Activated T-helper 1 cell treated with anti-CD3 and anti-CD28 coated beads, Interleukin-12 subunit alpha, Interleukin-12 subunit beta, Interleukin-2, Interleukin-4 antibody, amounts not matched to agents 30 ng/mL and 10 ng/mL and 1 ng/mL, durations not matched to agents 14 hours and 24 hours and 36 hours (primary cell): ENCODE measurements at places on chromosomes 2 and 18. TPM values are rescaled to one million over a fixed set of nuclear protein-coding genes. Genes with fewer than 3 reads are reported as not detected.

DNA sequence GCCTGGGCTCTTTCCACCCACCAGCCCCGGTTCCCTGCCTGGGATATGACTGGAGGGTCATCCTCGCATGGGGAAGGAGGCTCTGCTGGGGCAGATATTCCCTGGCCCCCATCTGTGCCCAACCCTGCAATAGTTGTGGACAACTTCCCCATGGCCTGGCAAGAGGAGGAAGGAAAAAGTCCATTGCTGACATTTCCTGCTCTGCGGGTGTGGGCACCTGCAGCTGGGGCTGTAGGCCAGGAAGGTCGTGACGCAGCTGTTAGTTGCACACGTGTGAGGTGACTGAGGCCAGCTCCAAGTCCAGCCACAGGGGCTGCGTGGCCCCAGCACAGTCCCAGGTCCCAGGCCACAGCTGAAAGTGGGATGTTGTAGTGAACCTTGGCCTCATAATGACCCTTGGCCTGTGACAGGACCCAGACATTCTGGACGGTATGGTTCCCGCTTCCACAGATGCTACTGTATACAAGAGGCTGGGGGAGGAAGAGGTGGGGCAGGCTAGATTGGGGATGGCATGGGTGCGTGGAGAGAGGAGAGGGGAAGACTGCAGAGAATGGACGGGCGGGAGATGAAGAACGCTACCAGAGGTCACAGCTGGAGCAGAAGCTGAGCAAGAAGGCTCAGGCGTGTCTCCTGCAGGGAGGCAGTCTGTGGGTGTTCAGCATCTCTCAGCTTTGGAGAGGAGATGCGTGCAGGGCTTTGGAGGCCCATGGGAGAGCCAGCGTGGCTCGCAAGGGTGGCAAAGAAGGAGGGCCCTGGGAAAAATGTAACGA is 22.1 kb downstream of the OTOF start:
- no peak for DNase-seq

GRCh38 chr2:176789751-176790150 is 422.8 kb upstream of the HNRNPA3 start:
- DNase-seq: no peak

DNA sequence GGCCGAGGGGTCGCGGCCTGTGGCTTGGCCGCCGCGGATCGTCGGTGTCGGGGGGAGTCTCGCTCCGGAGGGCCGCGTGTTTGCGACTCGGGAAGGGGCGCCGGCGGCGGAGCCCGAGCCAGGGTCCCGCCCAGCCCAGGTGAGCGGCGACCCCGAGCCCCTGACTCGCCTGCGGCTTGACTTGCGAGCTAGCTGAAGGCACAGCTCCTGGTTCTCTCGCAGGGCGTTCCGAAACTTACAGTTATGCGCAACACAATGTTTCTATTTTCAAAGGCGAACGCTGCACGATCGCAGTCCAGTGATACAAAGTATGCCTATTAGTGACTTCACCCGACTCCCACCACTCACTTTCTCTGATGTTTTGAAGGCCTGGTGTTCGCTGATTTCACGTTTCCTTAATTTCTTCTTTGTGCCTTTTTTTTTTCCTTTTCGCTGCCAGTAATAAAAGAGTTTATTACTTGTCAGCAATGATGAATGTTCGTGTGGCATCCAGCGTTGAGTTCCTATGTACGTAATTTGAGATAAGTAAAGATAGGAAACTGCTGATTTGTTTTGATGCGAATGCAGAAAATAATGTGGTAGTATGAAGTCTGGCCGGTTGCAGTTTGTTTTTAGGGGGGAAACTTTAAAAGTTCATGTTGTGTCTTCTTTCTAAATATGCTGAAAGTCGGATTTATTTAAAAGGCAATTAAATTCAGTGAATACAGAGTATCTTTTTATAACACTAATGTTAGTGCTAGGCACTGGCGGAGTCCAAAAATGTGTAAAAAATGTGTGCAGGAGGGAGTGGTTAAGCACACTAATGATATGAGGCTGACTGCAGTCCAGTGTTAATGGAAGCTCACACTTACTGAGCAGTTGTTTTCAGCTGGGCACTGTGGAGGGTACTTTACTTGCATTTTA is 706 bp downstream of the UBXN2A start:
- DNase-seq: no peak

DNA sequence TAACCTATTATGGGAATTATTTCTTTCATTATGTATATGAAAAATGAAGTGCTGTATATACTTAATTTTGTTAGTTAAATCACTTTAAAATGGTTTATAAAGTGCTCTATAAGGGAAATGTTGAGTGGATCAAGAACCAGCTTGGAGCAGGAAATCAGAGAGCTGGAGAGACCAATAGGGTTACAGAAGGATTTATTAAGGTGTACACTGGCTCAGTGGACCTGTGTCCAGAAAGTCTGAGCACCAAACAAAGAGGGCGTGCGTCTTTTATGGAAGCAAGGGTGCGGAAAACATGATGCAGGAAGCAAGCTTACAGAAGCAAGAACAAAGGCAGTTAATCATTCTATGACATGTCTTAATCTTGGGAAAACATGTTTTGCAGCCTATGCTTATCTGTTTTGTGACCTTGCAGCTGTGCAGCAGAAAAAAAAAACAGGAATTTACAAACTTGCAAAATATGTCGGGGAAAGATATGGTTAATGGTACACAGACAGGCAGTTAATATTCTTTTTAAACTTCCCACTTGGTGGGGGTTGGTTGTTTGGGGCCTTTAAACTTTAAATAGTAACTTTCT is 65.2 kb upstream of the SLC35G4 start:
- no peak for DNase-seq

DNA sequence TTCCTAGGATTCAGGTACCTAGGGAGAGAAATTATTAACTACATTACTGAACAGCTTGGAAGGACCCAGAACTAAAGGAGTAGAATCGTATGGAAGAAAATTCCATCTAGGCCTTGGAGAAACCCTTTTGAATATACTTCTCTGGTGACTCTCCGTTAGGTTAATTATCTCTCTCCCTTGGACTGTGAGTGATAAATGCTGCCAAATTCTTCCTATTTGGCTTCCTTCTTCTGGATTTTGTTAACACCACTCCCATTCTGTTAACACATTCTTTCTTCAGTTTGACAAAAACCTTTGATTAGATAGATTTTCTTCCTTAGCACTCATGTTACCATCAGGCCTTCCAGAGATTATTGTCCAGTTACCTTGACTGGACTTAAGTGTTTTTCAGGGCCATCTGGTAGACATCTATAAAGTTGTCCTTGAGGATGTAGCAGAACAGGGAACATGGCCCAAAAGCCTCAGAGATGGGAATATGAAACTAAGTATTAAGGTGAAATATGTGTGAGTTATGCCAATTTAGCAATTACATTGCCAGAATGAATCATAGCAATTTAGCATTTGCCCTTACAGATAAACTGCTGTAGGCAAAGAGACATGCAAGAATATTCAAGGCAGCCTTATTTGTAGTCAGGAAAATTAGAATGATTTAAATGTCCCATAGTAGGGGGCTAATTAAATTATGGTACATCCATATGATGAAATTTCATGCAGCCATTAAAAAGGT is 6.7 kb downstream of the CYP27A1 start:
- DNase-seq: no peak

DNA sequence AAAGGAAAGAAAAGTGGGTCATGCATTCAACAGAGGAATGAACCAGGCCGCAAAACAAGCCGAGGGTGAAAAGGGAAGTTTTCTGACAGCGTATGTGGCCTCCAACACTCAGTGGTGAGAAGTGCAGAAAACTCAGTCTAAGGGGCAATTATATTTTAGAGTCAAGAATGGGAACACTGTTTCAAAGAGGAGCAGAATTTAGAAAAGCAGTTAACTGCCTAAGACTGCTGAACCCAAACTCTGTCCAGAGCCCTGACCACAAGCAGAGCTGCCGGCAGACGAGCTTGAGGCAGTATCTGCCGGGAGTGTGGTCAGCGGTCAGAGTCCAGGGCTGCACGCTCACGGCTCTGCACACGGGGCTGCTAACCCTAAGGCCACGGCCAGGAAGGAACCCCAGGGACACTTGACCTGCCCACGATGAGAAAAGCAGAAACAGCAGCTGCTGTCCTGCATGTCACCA is 347.0 kb upstream of the ID2 start:
- no peak for DNase-seq

- no peak for DNase-seq
These were observed 130.8 kb downstream of the CACNB4 start for GRCh38 chr2:151967829-151968722.

- DNase-seq: no peak
These were observed 228.2 kb downstream of the DOK6 start for GRCh38 chr18:69628774-69629359.

GRCh38 chr2:9657083-9657482 is 26.3 kb upstream of the YWHAQ start:
- DNase-seq: no peak

- no peak for DNase-seq
These were observed 15.7 kb downstream of the CREG2 start for GRCh38 chr2:101371636-101372035.

GRCh38 chr2:225064928-225065327 is 22.7 kb upstream of the DOCK10 start:
- DNase-seq: no peak

GRCh38 chr2:100581277-100581612 is 18.5 kb downstream of the PDCL3 start:
- DNase-seq: no peak

- no peak for DNase-seq
These were observed 92.5 kb upstream of the EML6 start for GRCh38 chr2:54630858-54631497.

GRCh38 chr18:48732767-48733424 is 194.1 kb downstream of the CTIF start:
- DNase-seq: no peak

DNA sequence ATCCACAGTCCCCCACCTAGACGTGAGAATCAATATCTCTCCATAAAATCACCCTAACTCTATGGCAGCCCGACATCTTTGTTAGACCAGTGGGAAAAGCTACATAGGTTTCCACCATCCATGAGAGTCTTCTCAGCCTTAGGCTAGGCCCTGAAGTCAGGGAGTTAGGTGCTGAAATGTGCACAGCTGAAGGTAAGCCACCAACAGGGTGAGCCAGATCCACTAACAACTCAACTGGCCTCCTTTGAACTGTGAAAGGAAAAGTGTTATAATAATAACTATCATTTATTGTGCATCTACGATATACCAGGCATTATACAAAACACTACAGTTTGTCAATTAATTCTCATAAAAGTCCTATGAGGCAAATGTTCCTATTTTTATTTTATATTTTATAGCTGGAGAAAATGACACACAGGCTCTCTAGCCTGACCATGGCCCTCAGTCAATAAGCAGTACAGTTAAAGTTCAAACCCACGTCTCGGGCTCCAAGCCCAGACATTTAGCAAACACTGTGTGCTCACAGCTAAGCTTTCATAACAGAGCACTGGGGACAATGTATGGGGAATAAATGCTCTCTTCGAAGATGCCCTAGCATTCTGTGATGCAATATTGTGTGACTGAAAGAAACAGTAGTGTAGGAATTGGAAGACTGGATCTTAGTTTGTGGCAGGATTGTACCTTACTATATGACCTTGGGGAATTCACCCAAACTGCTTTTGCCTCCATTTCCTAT is 11.2 kb upstream of the CYP27C1 start:
- no peak for DNase-seq

GRCh38 chr18:57854726-57855125 is 51.6 kb upstream of the ATP8B1 start:
- no peak for DNase-seq

GRCh38 chr2:171735991-171736710 is 48.9 kb downstream of the DYNC1I2 start:
- DNase-seq: no peak

DNA sequence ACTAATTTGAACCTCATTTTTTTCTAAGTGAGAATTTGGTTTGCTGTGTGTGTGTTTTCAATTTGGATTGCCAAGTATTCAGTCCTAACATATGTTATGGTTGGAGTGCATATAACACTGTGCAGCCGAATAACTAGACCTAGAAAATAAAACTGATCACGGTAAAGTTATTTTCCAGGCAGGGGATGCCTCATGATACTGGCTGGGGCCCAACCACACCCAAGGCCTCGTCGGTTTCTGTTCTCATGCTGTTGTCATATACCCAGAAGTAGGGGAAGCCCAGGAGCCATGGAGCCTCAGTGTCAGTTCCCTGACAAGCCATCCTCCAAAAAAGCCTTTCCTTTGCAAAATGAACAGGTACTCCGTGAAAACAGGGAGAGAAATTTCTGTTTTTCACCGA is 160.2 kb downstream of the GBX2 start:
- DNase-seq: no peak

- DNase-seq: no peak
These were observed 39.4 kb upstream of the ATL2 start for GRCh38 chr2:38416296-38417036.

- no peak for DNase-seq
These were observed 81.0 kb upstream of the RBM44 start for GRCh38 chr2:237717366-237718276.

- no peak for DNase-seq
These were observed 183.3 kb upstream of the HDAC4 start for GRCh38 chr2:239583879-239584859.

- no peak for DNase-seq
These were observed 15.1 kb upstream of the TPO start for GRCh38 chr2:1398191-1398590.

GRCh38 chr18:33577685-33578517 is at the start of gene ASXL3:
TSS of gene ASXL3 (plus strand) at chr18:33578219. CDS start at chr18:33578632, 413 bp downstream.
- DNase-seq: no peak

DNA sequence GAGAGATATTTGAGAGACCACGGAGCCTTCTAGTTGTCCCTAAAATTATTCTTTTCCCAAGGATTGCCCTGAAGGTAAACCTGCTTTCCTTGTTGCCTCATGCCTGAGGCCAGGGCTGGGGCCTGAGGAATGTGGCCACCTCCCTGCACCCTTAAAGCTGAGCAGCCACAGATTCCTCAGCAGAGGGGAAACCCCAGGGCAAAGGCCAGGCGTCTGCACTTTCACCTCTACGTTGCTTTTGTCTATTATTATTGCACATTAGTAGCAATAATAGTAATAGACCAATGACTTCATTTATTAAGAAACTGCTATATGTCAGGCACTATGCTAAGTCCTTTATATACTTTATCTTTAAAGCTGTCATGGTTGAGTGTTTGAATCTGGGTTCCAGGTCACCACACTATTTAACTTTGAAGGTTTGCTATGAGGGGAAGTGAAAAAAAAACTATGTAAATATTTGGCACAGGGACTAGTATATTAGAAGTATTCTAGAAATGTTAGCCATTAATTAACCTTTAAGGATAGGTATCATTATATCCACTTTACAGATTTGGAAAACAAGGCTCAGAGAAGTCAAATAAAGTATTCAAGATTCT is 104.2 kb downstream of the LRRC30 start:
- no peak for DNase-seq

Gene ESPNL
- total RNA-seq: 0.05 and 0.20 TPM in 2 replicates

Gene CDCA7
- total RNA-seq: 112 and 115 TPM in 2 replicates

Gene RAX
- not detected in 2 replicates for total RNA-seq

Gene CRACDL
- total RNA-seq: 0.13 and 0.32 TPM in 2 replicates

Gene CERKL
- total RNA-seq: not detected in 2 replicates

Gene C2orf66
- total RNA-seq: 0.18 and 0.42 TPM in 2 replicates

Gene FAM168B
- 79.0 and 79.1 TPM in 2 replicates for total RNA-seq

Gene E2F6
- total RNA-seq: 22.1 and 23.7 TPM in 2 replicates
